Aorta (tissue), 5 donors: ENCODE measurements at places on chromosomes 6 and 20. TPM values are rescaled to one million over a fixed set of nuclear protein-coding genes. Genes with fewer than 3 reads are reported as not detected.

DNA sequence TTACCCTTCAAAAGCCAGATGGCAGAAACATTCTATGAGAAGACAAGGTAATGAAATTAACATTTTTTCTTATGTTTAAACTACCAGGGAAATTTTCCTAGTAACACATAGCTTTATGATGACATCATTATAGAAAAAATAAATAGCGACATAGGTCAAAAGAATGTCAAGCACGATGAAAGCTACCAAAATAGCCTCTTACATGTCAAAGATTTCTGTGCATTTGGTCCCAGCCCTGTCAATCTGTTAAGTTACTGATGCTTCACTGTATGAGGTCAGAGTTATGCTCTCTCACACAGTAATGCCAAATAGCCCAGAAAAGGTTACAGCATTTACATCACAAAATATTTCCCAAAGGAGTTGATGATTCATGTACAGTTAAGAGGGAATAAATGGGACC lies 199.8 kb upstream of the DEFB112 start:
- no peak for DNase-seq

GRCh38 chr6:49336514-49337131 lies 126.4 kb downstream of the MMUT start:
- DNase-seq, result no peak

GRCh38 chr20:37670351-37670791 lies 23.5 kb upstream of the CTNNBL1 start:
- no peak for DNase-seq

- no peak for DNase-seq
These were observed 577 bp upstream of the SCAND1 start for GRCh38 chr20:35954907-35955251.

DNA sequence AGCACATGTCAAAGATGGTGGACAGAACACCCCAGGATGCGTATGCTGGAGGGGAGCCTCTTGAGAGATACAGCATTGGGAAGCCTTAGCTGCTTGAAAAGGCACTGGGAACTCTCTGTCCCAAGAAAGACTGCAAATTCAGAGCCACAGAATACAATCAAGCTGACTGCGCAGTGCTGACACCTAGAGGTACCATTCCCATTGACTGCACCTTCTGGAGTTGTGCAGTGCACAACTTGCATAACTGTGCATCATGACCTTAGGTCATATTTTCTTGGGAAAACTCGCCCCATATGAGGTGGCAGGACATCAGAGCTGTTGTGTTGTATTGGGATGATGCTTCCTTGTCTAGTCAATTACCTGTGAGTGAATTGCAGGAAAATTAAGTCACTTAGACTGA lies 646.5 kb upstream of the NOX3 start:
- no peak for DNase-seq

Gene RNF182
- total RNA-seq, result 0.36 TPM

Gene PPP1R16B
- total RNA-seq, result 13.4 TPM
